ENCODE measurements at places on chromosomes 1 and 21.

DNA sequence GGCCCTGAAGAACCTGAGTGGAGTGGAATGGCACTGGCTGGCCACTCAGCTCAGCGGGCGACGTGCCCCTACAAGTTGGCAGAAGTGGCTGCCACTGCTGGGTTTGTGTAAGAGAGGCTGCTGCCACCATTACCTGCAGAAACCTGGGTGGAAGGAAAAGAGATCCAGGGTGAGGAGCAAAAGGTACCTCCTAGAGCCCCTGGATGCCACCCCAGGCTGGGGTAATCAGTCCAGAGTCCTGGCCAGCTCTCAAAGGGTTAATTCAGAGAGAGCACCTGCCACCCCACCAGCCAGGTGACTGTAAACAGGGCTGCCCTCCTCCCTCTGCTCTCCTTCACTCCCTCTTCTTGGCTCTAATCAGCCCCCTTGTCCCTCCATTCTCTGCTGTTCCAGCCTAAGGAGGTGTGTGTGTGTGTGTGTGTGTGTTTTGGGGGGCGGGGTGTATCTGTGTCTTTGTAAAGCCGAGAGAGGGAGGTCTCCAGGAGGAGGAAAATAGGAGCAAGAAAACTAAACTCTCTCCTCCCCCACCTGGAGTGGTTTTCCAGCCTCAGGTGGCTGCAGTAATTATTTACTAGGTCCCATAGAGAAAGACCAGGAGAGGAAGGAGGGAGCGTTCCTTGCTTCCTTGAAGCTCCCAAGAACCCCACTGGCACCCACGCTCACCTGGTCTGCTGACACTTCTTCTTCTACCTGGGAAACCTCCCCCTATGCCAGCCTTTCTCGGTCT is 12.6 kb downstream of the TRIM46 start:
- DNase-seq = no peak

DNA sequence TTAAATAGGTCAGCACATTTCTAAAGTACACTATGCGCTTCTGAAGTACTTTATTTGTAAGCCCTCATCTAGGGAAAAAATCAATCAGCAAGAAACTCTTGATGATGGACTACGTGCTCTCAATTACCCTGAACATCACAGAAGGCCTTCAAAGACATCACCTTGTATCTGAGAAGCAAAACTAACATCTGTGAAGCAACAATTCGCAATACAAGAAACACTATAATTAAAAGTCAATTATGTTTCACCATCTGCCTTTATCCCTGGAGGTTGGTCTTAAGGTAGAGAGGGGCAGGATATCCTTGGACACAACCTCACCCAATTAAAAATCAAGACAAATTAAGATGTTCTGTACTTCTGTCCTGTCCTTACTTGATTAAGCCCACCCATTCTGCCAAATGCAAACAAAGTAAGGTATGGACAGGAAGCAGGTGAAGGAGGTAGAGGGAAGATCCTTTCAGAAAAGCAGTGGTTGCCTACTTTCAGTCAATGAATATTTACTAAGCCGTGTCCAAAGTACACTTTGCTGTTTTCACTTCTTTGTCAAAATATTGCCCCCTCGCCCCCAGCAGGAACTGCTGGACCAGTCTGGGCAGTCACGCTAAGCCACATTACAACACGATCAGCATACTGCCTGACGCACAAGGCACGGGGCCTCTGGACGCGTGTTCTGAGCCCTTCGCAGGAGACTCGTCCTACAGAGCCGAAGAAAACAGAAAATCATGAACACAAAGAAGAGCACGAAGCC is 887 bp downstream of the SLC19A2 start:
- no peak for DNase-seq

- no peak for DNase-seq
Measured at GRCh38 chr1:47646676-47647075, 208.8 kb downstream of the FOXD2 start.

- no peak for DNase-seq
Measured at GRCh38 chr1:51952638-51953037, 37.9 kb downstream of the RAB3B start.

DNA sequence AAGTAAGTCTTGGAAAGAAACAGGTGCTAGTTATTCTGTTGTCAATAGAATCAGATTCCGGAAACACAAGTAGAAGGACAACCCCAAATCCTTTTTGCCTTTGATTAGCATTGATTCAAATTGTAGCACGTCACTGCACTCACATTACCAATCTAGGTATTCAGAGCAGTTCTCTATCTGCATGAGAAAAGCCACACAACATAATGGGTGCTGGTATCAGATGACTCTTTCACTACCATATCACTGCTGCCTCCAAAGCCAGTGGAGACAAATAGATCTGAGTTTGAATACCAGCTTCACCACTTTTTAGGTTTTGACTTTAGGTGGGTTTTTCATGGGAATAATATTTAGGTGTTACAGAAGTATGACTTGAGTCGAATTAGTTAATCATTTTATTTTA is 38.9 kb downstream of the RTCA start:
- no peak for DNase-seq

GRCh38 chr1:243946253-243946652 is 96.2 kb upstream of the AKT3 start:
- DNase-seq = no peak

- no peak for DNase-seq
Measured at GRCh38 chr1:17199267-17200044, 5.5 kb upstream of the PADI1 start.

DNA sequence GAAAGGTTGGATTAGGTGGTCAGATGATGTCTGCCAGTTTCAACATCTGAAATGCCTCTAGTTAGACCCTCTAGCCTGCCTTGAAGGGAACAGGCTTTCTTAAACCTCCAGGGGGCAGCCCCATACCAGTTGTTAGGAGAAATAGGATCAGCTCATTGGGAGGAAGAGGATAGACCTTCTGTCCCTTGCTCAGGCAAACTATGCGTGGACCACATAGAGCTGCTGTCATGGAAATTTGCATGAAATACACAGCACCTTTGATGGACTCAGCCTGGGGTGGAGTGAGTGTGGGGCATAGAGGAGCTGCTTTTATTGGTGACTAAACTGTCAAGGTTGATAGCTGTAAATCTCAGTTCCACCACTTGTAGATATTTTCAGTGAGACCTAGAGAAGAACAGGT is 38.4 kb upstream of the SPAG17 start:
- DNase-seq = no peak

- DNase-seq = no peak
Measured at GRCh38 chr1:30732277-30732996, 9.1 kb upstream of the MATN1 start.

DNA sequence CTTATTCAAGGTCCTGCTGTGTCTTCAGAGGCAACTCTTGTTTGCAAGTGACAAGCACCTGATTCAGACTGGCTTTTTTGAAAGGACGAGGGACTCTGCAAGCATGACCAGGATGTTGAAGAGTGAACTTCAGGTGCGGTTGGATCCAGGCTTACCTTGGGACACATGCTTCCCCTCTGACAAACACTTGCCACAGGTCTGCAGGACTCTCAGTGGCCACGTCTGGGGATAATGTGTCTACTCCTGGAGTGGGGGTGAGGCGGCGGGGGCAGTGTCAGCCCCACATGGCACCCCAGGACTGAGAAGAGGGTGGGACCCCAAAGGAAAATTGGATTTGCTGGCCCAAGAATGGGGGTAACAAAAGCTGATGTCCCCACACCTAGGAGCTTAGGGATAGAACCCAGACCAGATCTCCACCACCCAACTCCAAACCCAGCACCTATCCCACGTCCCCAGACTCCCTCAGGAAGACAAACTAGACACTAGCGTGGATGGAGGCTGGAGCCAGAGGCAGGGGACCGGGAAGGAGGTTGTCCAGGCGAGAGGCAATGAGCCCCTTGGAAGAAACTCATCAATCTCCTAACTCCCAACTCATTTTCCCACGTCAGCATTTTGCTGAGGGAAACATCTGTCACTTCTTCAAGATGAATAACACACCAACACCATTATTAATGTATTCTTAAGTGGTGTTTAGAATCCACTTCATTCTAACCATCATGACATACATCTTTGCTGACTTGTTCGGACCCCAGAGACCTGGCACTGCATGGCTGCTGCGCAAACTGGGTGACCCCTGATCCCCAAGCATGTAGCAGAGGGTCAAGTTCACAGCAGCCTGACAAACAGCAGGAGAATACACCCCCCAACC is 32.0 kb upstream of the LAPTM5 start:
- no peak for DNase-seq

DNA sequence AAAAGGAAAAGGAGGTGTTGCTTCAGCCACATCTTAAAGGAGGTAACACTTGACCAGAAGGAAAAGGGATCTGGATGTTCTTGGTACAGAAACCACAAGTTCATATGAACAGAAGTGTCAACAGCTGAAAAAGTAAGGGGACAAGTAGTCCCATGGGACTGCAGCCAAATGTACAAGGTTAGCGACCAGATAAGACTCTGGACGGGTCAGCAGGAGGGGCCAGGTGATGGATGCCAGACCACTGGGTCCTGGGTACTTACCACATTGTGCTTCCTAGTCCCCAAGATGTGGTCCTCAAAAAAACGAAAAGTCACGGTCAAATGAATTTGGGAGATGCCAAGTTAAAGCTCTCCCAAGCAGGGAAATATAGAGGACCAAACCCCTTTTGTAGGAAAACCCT is 16.6 kb upstream of the BMP8A start:
- no peak for DNase-seq

- DNase-seq = peak; percentile 30
Measured at GRCh38 chr1:150162862-150163706, 13.4 kb downstream of the PLEKHO1 start.

DNA sequence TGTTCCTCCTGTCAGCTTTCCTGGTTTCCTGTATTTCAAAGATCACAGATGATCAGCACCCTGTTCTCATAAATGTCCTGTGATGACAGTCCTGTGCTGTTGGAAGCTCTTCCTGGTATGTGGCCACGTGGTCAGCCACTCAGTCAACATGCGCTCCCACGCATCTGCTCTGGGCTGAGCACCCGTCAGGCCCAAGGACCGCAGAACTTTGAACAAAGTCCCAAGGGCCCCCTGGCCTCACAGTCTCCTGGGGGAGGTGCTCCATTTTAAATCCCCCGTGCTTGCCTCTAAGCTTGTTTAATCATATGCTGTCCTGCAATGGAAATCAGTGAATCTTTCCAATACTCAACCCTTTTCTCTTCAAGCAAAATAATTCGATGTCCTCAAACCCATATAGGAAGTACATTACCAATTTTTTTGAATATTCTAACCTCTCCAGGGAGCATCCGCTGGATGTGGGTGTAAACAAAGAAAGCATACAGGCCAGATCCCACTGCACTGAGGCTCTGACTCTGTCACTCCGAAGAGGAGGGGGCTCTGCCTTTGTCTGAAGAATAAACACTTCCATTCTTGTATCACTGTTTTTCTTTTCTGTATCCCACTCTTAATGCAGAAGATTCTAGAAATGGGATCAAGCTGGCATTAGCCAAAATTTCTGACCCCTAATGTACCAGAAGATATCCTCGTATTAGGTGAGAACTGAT is 250.3 kb downstream of the SDCCAG8 start:
- DNase-seq = no peak

DNA sequence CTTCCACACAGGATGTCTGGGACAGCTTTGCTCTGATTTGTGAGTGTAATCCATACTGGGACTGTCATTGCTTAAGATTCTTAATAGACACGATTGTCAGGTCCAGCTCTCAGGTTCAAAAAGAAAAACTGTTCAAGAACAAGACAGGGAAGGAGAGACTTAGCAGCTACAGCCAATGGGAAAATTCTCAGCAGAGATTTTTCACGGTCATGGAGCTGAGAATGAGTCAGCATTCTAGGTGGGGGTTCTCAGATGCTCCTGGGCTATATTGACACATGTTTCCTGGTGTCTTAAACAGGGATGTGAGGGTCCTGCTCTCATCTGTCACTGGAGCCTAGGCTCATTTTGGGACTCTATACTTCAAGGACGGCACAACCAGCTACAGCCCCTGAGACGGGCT is 318.3 kb downstream of the RRAGC start:
- no peak for DNase-seq

DNA sequence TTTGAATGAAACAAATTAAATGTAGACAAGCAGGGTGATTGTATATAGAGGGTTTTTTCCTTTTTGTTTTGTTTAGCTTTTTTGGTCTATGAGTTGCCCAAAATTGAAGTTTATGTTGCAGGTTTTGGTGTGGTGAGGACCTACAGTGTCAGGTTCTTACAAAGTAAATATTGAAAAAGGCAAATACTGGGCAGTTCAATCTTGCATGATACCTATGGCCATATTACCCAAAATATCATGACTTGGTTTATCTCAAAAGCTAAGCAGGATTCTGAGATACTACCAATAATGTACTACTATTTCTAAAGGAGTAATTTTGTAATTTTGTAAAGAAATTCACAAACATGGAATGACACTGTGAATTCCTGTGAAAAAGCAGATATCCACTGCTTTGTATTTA is 1.8 kb downstream of the DNAJB4 start:
- no peak for DNase-seq

DNA sequence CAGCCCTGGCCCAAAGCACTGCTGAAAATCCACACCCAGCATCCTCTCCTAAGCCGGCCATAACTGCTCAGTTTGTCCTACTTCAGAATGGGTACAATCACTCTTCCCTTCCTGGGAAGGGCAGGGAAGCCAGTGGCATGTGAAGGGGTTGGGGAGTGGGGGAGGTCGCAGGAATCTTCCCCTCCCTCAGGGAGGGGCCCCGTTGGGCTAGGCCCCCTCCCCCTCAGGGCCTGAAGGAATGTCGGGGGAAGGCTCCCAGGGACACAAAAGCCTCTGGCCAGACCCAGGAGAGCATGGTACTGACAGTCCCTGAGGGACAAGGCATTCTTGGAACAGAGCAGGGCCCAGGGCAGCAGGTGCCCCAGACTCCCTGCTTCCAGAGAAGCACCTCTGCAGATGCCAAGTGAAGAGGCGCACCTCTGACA is 1.2 kb downstream of the ELOVL1 start:
- no peak for DNase-seq

DNA sequence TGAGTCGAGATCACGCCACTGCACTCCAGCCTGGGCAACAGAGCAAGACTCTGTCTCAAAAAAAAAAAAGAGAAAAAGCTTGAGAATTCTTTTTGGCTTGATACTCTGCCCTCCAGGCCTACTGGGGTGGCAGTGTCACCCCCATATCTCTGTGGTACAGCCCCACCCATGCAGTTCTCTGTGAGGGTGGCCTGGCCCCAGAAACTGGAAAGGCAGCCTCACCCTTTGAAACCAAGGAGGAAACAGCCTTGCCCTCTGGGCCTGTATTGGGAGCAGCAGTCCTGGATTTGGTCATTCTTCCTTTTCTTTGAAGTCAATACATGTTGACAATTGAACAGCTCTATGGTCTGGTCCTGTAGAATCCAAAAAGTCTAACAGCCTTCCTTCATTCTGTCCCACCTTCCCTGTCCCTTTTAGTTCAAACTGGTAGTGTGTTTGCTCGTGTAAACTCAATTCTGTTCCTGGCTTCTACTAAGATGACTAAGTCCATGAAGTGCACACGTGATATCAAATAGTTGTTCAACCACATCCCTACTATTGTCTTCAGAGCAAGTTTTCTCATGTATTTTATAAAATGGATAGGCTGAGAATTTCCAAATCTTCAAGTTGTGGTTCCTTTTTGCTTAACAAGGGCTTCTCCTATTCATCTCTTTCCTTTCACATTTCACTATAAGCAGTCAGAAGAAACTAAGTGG is 13.2 kb downstream of the ST7L start:
- no peak for DNase-seq

DNA sequence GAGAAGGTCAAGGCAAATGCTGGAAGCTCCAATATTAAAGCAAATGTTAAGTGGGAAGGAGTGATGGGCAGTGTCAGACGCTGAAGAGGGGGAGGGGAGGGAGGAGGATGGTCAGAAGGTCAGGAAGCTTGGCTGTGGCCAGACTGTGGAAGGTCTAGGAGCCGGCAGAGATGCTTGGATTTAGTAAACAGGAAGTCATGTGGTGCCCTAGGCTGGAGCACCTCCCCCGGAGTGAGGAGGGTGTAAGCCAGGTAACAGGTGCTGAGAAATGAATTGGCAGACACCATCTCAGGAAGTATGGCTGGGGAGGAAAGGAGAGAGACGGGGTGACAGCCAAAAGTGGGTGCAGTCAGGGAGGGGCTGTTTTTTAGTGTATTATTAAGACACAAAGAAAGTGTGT is 17.7 kb downstream of the CSMD2 start:
- DNase-seq = no peak
